NCI-H524 (cell line): ENCODE measurements at places on chromosomes 1 and 21.

DNA sequence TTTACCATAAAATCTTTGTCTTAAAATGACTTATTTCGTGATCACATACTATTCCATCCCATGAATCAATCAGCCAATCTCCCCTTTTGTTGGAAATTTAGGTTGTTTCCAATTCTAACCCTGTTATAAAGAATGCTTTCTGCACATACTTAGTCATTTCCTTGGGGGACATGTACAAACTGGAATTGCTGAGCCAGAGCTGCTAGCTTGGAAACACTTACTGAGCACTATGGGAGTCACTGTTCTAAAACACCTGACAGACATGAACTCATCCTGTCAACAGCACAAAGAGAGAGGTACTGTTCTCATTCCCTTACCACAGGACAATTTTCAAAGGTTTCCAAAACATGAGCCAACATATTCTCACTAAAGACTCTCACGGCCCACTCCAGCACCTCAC, 32.1 kb downstream of the AK2 start:
- no peak for DNase-seq

DNA sequence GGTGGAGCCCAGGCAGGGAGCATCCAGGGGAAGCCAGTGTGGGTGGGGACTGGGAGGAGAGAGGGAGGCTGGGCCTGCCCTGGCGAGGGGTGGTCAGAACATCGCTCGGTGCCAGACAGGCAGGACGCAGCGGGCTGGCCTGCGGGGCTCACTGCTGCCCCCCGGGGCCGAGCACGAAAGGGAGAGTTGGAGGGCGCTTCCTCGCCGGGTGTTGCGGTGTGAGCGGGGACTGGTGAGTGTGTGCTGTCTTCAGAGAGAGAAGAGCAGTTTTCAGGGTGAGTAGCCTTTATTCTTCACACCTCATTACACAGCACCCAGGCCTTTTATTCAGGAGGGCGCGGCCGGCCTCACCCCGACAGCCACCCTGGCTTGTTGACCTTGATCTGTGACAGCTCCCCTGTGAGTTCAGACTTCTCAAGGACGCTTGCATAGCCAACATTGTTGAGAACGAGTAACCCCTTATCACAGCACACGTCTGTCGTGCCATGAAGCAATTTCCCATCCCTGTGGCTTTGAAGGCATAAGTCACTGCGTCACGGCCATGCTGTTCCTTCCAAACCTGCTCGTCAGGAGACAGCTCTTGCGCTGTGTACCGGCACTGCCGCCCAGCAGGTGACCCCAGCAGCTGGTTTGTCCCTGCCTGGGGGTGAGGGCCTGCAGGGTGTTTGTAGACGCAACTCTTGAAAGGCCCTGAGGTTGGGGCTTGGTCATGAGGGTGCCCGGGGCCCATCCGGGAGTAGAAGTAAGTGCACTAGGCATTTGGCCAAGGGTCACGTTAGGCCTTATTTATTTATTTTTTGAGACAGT, 54.6 kb downstream of the PRKCZ start:
- no peak for DNase-seq

DNA sequence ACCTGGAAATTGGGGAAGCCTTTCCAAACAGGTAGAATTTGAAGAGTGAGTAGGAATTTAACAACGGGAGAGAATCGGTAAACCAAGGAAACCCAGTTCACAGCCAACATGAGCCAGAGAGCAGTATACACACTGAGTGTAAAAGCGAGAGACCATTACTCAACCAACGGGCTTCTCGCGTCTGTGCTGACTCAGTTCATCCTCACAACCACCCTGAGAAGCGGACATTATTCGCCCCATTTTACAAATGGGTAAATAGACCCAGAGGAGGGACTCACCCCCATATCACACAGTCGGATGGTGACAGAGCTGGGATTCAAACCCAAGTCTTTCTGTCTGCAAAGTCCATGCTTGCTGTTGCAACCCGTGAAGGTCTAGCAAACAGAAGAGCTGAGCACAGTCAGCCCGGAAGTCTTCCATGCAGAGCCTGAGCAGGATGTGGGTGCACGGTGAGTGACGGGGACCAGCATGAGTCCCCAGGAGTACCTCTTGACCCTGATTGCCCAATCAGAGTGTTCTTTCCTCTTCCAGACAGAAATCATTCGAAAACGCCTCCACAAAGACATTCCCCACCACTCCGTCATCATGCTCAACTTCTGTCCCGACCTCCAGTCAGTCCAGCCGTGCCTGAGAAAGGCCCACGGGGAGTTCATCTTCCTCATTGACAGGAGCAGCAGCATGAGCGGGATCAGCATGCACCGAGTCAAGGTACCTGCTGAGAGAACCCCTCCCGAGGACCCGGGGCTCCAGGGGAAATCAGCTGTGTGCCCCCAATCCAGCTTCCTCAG, 32.3 kb downstream of the VWA5B1 start:
- DNase-seq = no peak

DNA sequence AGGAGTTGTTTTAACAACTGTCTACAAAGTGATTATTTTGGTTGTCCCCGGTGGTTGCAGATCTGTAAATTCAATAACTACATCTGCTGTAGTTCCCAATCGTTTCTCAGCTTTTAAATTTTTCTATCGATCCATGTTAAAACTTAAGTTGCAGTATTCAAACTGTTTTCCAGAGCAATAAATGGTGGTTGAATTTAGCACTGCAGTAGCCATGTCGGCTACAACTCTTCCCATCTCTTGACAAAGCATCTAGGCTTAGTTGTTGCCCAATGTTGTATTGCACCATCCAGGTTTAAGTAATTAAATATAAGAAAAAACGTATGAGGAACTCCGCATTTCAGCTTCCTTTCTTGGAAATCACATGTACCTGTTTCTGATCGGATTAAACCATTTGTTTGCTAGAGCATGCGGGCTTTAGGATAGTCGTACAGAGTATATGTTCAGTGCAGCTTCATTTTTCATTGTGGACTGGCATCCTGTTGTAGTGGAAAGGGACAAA, 996 bp downstream of the CNIH4 start:
- DNase-seq = no peak

DNA sequence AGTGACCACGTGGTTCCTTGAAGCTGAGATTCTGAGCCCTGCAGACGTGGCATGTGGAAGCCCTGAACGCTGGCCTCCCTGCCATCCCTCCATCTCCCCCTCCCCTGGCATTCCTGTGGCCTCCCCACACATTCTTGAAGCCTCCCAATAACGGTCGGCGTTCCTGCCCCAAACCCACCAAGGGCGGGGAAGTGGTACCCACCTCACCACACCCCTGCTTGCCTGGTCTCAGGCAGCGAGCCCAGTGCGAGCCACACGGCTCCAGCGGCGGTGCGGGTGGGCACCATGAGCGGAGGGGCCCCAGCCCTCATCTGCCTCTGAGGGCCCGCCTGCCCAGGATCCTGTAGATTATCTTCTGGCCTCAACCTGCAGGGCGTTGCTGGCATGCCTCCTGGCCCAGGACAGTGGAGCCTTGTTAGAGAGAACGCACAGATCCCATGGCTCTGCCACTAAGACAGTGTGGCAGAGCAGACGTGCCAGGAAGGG, 20.6 kb upstream of the PRELP start:
- DNase-seq = no peak

- DNase-seq = no peak
Measured at GRCh38 chr1:39676948-39677548, 5.1 kb upstream of the NT5C1A start.

- DNase-seq = peak; percentile 33
Measured at GRCh38 chr1:9825093-9826074, 1.6 kb upstream of the CLSTN1 start.

- DNase-seq = peak; percentile 31
Measured at GRCh38 chr1:60227601-60228000, 154.0 kb upstream of the C1orf87 start.

DNA sequence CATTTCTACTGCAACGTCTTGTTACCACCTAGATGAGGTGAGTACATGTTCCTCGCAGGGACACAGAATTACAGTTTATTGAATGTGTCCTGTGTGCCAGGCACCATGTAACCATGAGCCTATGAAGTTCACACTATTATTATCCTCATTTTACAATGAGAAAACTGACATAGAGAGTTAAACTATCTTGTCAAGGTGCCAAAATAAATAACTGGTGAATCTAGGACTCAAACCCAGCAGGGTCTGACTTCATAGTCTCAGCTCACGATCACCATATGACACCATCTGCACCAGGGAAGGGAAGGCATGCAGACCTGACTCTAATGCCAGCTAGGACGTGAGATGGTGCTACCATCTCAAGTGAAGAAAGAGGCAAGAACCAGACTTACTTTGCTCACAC, 2.4 kb downstream of the SELE start:
- DNase-seq = no peak

DNA sequence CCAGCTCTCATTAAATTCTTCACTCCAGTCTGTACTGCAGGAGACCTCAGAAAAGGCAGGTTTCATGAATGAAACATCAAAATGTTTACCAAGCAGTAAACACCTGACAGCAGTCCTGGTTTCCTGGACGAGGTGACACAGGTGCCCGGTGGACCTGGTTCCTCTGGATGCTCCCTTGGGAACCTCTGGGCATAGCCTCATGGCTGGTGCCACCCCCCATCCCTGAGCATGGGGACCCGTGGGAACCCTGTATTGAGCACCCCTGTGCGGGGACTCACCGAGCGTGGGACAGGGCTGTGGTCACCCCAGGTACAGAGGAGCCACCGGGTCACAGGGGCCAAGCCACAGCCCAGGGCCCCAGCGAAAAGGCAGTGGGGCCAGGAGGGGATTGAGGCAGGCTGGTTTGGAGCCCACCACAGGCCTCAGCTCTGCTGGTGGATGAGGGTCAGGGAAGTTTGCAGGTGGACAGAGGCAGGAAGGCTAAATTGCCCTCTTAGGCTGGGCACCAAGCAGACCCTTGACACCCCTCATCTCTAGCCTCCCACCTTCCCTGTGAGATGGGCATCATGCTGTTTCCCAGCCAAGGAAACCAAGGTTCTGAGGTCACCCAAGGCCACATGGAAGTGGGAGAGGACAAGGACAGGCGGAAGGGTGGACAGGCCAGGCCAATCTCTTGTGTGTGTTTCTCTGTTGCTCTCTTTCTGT, 158.4 kb downstream of the PTPRU start:
- no peak for DNase-seq

- DNase-seq = no peak
Measured at GRCh38 chr1:187692799-187693198, 864.0 kb downstream of the PLA2G4A start.

- DNase-seq = no peak
Measured at GRCh38 chr1:63063367-63063766, 259.0 kb upstream of the FOXD3 start.

DNA sequence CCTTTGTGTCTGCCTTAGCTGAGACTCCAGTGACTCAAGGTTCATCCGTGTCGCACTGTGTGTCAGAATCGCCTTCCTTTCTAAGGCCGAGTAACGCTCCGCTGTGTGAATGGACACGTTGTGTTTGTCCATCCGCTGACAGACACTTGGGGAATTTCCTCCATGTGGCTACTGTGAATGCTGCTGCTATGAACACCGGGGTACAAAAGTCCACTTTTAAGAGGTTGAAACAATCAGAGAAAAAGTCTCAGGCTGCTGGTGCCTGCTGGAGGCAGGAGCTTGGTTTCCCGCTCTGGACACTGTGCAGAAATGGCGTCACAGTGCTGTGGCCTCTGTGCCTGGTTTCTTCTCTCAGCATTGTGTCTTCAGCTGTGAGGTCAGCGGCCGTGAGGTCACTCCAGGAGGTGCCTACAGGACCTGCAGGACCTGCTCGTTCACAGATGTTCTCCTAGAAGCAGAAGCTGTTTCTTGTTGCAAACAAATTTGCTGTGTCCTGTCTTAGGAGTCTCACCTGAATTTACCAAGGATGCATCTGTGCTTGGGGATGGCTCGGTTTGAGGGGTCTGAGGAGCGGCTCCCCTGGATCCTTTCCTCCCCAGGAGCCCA, 34.2 kb downstream of the KRTAP10-1 start:
- DNase-seq = no peak

DNA sequence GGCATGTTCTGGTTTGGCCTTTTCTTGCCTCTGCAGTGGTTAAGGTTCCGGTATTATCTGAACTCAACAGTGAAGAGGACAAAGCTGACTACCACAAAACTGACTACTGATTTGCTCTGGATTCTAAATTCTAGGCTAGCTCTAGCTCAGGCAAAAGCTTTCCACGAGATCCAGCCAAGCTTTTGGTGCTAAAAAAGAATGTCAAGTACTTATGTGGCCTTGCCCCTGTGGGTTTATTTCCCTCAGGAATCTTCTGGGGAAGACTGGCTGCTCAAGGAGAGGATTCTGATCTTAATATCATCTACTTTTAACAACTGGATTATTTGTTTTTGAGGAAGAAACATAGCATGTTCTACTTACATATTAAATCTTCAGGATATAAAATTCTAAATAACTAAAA, 26.1 kb upstream of the MTMR11 start:
- no peak for DNase-seq

DNA sequence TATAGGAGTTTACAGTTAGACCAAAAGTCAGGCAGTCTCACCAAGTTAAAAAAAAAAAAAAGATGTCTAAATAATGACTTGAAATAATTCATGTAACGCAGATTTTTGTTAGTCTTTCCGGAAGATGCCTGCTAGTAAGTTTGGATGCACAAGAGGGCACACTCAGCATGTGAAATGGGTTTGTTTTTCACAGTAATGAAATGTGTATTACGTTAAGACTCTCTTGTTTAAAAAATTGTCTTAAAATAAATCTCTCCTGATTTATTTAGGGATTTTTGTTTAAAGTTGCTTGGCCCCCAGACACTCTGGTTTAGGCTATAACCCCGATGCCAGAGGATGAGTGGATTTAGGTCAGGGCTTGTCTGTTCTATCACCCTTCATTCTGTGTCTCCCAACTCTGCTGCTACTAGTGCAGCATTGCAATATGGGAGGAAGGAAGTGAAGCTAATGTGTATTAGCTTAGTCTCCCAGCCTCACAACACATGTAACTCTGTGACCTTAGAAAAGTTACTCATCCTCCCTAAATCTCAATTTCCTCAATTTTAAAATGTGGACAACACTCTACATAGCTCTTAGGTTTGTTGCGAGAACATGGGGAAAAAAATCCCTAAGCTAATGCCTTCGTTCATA, 25.7 kb downstream of the CTH start:
- DNase-seq = peak; percentile 5

- DNase-seq = peak; percentile 4
Measured at GRCh38 chr1:242425232-242425631, 99.3 kb downstream of the PLD5 start.
